Stimulated activated CD8-positive, alpha-beta memory T cell treated with anti-CD3 and anti-CD28 coated beads, Interleukin-4, amount 100 ng/mL, for 1 hour (primary cell): ENCODE measurements at places on chromosomes 1 and 21.

- DNase-seq: no peak
Observed at GRCh38 chr1:110890474-110891196, 17.7 kb downstream of the CD53 start.

DNA sequence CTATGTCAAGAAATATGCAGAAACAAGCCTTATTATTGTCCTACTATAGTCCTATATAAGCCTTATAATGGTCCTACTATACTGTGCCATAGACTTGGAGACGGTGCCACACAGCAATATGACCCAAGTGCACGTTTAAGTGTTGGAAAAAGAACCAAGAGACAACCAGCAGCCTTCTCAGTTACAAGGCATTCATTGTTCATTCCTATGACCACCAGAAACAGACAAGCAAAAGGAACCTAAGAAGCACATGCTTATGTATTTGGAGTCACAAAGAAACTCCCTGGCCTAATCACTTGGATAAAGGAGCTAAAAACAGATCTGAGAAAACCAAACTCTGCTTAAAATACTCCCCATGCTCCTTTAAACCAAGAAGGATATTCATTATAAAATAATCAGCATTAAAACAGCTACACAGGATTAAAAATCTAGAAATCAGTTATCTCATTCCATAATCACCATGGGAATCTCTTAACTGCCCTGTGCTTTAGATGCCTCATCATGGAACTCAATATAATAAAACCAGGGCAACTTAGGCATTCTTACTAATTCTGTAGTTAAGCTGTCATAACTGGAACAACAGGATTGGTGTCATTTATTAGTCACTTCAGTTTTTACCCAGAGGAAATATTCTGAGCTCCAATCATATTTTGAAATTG lies 7.0 kb downstream of the COLGALT2 start:
- no peak for DNase-seq

DNA sequence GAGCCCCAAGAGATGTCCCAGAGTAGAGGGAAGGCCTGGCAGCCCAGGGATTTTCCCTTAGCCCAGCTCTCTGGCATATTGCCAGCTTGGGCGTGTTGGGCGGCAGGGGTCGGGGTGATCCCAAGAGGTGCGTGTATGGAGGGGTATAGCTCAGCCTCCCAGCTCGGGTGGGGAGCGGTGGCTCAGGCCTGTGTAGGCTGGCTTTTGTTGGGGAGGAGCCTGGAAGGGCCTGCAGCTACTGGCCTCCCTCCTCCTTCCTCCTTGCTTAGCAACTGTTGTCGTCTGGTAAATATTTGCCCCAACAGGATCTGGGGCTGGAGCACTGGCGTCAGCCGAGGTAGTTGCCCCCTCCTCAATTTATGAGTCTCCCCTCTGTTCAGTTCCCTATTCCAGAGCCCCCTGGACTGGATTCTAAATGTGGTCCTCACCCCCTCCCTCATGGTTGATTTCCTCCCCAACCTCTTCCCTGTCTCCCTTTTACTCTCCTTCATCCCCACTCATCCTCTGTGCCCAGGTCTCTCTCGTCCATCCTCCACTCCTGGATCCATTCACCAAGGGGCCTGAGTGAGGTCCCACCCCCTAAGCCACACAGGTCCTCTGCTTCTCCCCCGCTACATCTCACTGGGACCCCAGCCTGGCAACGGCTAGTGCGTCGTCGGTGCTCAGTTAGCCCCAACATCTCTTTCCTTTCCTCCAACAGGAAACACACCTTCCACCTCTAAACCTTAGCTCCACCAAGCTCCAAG lies 10.3 kb upstream of the LMNA start:
- DNase-seq: no peak

DNA sequence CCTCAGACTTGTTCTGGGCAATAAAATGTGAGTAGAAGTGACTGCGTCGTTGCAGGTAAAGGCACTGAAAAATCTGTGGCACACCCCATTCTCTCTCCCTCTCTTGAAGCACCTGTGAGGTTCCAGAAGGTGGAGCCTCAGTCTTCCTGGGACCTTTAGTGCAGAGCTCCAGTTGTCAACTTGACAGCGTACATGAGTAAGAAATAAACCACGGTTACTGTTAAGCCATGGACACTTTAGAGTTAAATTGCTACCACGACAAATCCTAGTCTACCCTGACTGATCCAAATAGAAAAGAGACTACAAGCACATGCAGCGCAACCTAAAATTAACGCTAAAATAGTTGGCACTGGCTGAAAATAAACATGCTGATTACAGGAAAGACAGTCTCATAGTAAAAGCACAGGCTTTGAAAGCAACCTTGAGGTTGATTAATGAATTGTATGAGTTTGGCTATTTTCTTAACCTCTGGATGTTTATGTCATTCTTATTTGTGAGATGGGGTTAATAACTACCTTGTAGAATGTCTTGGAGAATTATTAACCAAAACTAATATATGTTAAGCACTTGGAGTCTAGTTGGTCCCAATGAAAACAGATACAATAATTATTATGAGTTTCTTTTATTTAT lies 93.0 kb upstream of the PLPPR4 start:
- no peak for DNase-seq

GRCh38 chr21:34302521-34302920 lies 61.3 kb upstream of the KCNE2 start:
- no peak for DNase-seq

GRCh38 chr1:173039626-173040025 lies 11.1 kb downstream of the TNFSF18 start:
- no peak for DNase-seq

- no peak for DNase-seq
Observed at GRCh38 chr1:118300808-118301207, 115.8 kb upstream of the SPAG17 start.
